ENCODE measurements at places on chromosomes 11 and 22. TPM values are rescaled to one million over a fixed set of nuclear protein-coding genes. Genes with fewer than 3 reads are reported as not detected.

CDC42EP2 gene
- total RNA-seq = 33.2 TPM

LMO1 gene
- not detected for total RNA-seq

CTSF gene
- total RNA-seq = 59.5 TPM

PLCB3 gene
- 46.4 TPM for total RNA-seq

FGF19 gene
- total RNA-seq = not detected

RAB39A gene
- total RNA-seq = not detected

LINC01488 gene
- not detected for total RNA-seq

TTC12 gene
- total RNA-seq = 13.1 TPM

MMP20 gene
- not detected for total RNA-seq

FERMT3 gene
- total RNA-seq = 1.8 TPM

LDHAL6A gene
- not detected for total RNA-seq

C11orf86 gene
- total RNA-seq = not detected

KRTAP5-7 gene
- 0.17 TPM for total RNA-seq

Data from smooth muscle cell of trachea (primary cell).